ENCODE measurements at places on chromosomes 3 and 15.

- no peak for DNase-seq
These were observed 500.1 kb downstream of the MFSD1 start for GRCh38 chr3:159301961-159302360.

DNA sequence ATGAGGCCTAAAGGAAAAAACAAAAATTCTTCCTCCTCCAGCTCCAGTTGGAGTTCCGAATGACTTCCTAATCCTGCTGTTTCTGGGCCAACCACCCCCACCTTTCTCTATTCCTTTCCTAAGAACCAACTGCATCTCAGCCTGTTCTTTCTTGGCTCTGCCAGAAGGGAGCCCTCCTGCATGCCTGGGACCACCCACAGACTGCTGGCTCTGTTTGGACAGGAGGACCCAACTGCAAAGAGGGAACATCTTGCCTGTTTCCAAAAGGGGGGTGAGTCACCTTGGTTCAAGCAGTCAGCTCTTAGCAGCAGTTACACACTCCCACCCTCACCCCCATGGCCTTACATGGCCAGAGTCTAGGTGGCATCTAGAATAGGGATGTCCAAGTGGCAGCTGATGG, 116.0 kb upstream of the PRICKLE2 start:
- DNase-seq = no peak

DNA sequence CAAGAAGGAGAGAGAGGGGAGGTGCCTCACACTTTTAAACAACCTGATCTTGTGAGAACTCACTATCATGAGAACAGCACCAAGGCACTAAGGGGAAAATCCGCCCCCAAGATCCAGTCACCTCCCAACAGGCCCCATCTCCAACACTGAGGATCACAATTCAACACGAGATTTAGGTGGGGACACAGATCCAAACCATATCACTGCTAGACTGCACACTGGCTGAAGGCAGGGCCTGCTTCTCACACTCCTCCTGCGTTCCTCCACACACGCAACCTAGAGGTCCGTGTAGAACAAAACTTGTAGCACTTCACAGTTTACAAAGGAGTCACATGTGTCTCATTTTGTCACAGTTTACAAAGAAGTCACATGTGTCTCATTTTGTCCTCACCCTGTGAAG, 97.8 kb downstream of the DAPK2 start:
- DNase-seq = no peak

GRCh38 chr3:46010519-46011113, 15.0 kb upstream of the FYCO1 start:
- no peak for DNase-seq
